Esophagus mucosa (tissue), 1 donor: ENCODE measurements at places on chromosomes 11 and 22. TPM values are rescaled to one million over a fixed set of nuclear protein-coding genes. Genes with fewer than 3 reads are reported as not detected.

KREMEN1 gene
- total RNA-seq, result 72.9 TPM

MS4A1 gene
- total RNA-seq, result 2.9 TPM

MMP3 gene
- 0.56 TPM for total RNA-seq

HTR3A gene
- total RNA-seq, result not detected

FHIP1B gene
- total RNA-seq, result 13.2 TPM

MMP12 gene
- total RNA-seq, result 0.16 TPM

KCNE3 gene
- 2.5 TPM for total RNA-seq

OR10A2 gene
- total RNA-seq, result not detected

LGR4 gene
- total RNA-seq, result 22.8 TPM

MAPK8IP1 gene
- total RNA-seq, result 1.1 TPM

OR8H2 gene
- total RNA-seq, result not detected

TLCD5 gene
- 0.48 TPM for total RNA-seq

MOGAT2 gene
- total RNA-seq, result 0.60 TPM

ANGPTL5 gene
- total RNA-seq, result not detected

APOBEC3B gene
- total RNA-seq, result 5.0 TPM

ELFN2 gene
- total RNA-seq, result not detected

SPI1 gene
- total RNA-seq, result 2.2 TPM

LMNTD2 gene
- 3.0 TPM for total RNA-seq

CDHR5 gene
- total RNA-seq, result not detected

OR8D1 gene
- not detected for total RNA-seq

TREH gene
- total RNA-seq, result 0.68 TPM

TRIM29 gene
- 1,294 TPM for total RNA-seq

KIAA0930 gene
- total RNA-seq, result 45.4 TPM

LRRC4C gene
- total RNA-seq, result 0.28 TPM

SMTNL1 gene
- not detected for total RNA-seq
